ENCODE measurements at places on chromosomes 1 and 21.

GRCh38 chr1:72911656-72912055, 629.3 kb upstream of the NEGR1 start:
- no peak overlapping the region for H3K27ac ChIP-seq
- no peaks in the 10 kb centered on the region for H3K36me3 ChIP-seq
- H3K27me3 ChIP-seq: no peaks in the 10 kb centered on the region

DNA sequence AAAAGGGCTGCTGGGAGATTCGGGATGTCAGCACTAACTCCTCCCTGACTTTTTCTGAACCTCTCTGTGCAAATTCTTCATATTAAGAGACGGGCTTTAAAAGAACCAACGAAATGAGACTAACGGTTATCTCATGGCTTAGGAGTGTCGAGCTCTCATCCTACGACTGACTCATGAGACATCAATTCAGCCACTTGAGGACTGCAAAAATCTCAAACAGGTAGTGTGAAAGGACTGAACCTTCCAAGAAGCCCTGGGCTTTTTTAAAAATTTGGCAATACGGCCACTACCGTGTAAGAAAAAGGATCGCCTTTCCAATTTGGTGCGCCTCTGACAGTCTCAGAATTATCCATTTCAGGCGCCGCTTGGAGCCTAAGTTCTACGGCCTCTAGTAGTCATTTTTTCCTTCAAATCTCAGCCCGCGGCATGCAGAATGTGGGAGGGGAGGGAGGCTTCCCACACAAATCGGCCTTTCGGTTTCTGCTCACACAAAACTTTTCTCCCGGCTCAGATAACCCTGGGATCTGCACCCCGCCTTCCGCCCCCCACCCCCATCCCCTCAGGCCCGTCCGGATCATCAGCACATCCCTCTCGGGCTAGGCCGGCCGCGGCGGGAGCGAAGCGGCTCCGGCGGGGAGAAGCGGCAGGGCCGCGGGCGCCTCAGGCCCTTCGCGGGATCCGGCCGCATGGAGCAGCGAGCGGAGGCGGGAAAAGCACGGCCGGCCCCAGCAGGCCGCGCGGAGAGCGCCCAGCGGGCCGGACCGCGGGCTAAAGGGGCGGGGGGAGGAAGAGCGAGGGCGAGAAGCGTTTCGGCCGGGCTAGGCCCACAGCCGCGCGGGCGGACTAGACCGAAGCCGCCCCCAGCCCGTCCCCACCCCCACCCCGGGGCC, 618 bp downstream of the HNRNPR start:
- peak; percentile 33 for DNase-seq
- no peaks in the 10 kb centered on the region for H3K36me3 ChIP-seq
- H3K4me1 ChIP-seq: peaks cover 7% of the 10 kb centered on the region
- no peaks in the 10 kb centered on the region for H3K27me3 ChIP-seq
- H3K27ac ChIP-seq: peak overlapping the region; percentile 78

DNA sequence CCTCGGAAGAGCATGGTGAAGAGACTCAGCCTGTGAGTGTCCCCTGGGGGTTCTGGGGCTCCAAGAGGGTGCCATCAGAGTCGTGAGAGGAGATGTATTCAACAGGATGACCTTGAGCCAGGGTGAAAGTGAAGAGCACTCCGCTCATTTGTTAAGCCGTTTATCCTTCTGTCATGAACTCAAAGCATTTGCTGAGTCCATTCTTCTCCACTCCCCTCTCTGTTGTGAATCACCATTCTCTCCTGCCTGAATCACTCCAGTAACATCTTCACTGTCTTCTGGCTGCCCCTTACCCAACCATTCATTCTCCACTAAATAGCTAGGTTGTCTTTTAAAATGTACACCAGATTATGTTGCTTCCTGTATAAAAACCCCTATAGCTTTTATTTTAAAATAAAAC, 102.2 kb downstream of the RGL1 start:
- H3K4me1 ChIP-seq: no peaks in the 10 kb centered on the region
- no peak for DNase-seq
- no peak overlapping the region for H3K4me3 ChIP-seq
- no peak overlapping the region for H3K27ac ChIP-seq
- no peaks in the 10 kb centered on the region for H3K27me3 ChIP-seq

DNA sequence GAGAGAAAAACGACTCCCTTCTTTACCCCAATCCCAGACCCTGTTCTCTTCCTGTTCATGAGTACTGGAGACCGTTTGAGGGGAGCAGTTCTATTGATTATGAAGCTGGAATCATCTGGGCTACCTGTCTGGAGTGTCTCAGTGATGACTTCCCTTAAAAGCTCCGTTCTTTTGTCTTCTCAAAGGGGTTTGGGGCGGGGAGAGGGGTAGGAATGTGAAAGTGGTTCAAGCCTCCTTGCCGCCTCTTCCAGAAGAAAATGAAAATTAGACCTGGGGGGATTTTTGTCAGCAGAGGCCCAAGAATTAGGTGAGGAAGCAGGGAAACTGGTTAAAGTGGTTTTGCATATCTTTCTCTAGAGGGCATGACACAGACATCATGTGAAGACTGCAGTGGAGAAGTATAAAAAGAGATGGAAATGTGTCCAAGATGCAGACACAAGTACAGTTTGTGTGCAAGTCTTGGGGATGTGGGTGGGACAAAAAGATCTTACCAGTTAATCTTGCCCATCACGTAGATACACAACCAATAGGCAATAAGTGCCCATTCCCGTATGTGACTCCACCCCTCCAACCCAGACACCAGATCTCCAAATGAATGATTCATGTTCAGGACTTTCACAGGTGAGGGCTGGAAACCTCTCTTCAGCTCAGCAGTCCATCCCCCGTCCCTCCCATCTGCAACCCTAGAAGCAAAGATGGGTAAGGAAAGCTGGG, 470 bp upstream of the MTMR11 start:
- H3K36me3 ChIP-seq: no peaks in the 10 kb centered on the region
- no peak for DNase-seq
- no peaks in the 10 kb centered on the region for H3K27me3 ChIP-seq
- peaks cover 31% of the 10 kb centered on the region for H3K4me1 ChIP-seq
- no peak overlapping the region for H3K4me3 ChIP-seq

- no peak for DNase-seq
- no peaks in the 10 kb centered on the region for H3K4me1 ChIP-seq
- H3K27ac ChIP-seq: no peak overlapping the region
- H3K36me3 ChIP-seq: no peaks in the 10 kb centered on the region
- no peaks in the 10 kb centered on the region for H3K27me3 ChIP-seq
- H3K4me3 ChIP-seq: no peak overlapping the region
Observed at GRCh38 chr1:181726320-181727012, 243.1 kb downstream of the CACNA1E start.

GRCh38 chr1:42529724-42530181, 66.7 kb downstream of the CCDC30 start:
- H3K27ac ChIP-seq: no peak overlapping the region
- DNase-seq: no peak
- H3K36me3 ChIP-seq: no peaks in the 10 kb centered on the region
- peak overlapping the region; percentile 29 for H3K4me3 ChIP-seq
